ENCODE measurements at places on chromosomes 16 and 17. TPM values are rescaled to one million over a fixed set of nuclear protein-coding genes. Genes with fewer than 3 reads are reported as not detected.

Gene ZG16
- total RNA-seq: not detected

GRCh38 chr17:61519754-61520440, 67.7 kb downstream of the TBX4 start:
- DNase-seq: no peak

- DNase-seq: no peak
These were observed 462.0 kb downstream of the HS3ST3B1 start for GRCh38 chr17:14762736-14763479.

GRCh38 chr16:35492225-35492624, 2032.8 kb downstream of the TP53TG3F start:
- DNase-seq: no peak

- peak; percentile 40 for DNase-seq
These were observed 15.7 kb downstream of the RHBDF2 start for GRCh38 chr17:76485569-76485968.

DNA sequence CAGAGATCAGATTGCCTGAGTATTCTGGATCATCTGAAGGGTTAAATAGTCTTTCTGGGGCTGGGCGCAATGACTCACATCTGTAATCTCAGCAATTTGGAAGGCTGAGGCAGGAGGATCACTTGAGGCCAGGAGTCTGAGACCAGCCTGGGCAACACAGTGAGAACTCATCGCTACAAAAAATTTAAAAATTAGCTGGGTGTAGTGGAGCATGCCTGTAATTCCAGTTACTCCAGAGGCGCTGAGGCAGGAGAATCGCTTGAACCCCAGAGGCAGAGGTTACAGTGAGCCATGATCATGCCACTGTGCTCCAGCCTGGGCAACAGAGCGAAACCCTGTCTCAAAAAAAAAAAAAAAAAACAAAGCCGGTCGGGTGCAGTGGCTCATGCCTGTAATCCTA, 15.7 kb downstream of the MVP start:
- DNase-seq: no peak

GRCh38 chr17:3986939-3987335, 22.7 kb upstream of the ATP2A3 start:
- no peak for DNase-seq

DNA sequence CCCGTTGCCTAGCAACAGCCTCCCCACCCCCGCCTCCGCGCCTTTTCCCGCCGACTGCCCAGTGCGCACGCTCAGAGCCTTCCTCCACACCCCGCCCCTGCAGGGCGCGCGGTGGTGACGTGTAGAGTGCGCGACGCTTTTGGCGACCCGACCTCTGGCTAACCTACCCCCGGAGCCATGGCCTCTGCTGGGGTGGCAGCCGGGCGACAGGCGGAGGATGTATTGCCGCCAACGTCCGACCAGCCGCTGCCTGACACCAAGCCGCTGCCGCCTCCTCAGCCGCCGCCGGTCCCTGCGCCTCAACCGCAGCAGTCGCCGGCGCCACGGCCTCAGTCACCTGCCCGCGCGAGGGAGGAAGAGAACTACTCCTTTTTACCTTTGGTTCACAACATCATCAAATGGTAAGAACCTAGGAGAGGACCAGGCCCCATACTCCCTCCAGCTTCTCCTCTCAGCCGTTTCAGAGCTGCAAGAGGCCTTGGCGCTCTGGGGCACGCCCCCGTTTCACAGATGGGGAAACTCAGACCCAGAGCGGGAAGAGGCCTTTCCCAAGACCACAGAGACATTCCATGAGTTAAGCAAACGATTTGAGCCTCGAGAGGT, at the start of gene MED9:
MED9 (plus strand) TSS at position 136 of the 603 bp plus-strand sequence; CDS start at position 178, 42 bp downstream.
- peak; percentile 91 for DNase-seq

Measured in mucosa of gallbladder (tissue), 1 donor.